ENCODE measurements at places on chromosomes 7 and 10. TPM values are rescaled to one million over a fixed set of nuclear protein-coding genes. Genes with fewer than 3 reads are reported as not detected.

DNA sequence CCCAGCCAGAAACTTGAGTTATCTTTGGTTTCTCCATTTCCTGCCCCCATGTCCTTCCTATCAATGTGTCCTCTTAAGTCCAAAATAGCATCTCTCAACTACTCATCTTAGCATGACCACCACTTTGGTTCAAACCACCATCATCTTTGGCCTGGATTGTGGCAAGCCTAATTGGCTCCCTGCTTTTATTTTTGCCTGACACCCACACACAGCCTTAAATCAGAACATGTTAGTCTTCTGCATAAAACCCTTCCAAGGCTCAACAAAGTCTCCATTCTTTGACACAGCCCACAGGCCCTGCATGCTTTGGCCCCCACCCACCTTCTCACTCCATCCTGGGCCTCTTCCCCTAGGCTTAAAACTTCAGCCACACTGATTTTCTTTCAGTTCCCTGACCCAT lies 2.0 kb upstream of the TSPAN14 start:
- DNase-seq, result no peak

GRCh38 chr10:97444212-97444611 lies 1.6 kb downstream of the EXOSC1 start:
- DNase-seq, result no peak

DNA sequence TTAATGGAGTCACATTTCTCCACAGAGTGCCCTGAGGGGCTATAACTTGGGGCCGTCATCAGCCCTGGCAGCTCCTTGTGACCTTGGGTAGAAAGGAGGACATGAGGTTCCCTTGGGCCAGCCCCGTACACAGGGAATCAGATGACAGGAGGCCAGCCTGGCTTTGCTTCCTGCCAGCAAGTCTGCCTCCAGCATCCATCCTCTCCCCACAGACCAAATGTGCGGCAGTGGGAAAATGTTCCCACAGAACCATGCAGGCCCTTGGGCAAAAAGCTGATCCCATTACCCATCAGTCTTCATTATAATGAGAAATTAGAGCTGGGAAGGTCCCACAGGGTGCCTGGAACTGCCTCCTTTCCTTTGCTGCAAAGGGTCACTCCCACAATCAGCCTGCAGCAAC lies 908.3 kb downstream of the GRID1 start:
- no peak for DNase-seq

GRCh38 chr10:32692174-32692573 lies 246.2 kb downstream of the CCDC7 start:
- no peak for DNase-seq

DNA sequence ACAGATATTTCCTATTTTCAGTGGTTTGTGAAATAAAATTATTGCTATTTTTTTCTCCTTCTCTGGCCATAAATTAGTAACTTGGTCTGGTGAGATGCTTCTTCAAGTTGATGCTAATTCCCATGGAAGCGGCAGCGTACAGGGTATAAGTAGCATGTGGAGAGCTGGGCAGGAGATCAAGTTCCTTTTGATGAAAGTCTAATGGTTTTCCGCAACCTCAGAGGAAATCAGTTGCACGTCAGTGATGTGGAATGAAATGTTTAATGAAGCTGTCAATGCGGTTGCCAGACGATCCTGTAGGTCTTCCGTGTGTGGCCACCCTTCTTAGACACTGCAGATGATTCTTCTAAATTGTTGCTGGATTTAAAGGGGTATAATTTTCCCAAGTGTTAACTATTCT lies 236.4 kb upstream of the GRM3 start:
- DNase-seq, result no peak

DNA sequence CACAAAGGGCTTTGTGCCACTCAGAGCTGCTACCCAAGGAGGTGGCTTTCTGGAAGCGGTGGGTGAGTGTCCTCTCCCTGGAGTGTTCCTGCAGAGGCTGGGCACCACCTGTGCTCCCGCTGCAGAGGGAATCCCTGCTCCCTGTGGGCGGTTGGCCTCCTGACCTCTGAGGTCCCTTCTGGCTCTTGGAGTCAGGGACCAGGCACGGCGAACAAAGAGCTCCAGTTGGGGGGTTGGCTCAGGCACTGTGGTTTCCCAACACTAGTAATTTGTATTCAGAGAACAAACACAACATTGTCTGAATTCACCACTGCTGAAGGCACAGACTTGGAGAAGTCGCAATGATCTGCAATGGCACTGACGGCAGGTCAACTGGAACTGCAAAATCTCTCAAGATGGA lies 328.9 kb downstream of the PRPF18 start:
- no peak for DNase-seq

DNA sequence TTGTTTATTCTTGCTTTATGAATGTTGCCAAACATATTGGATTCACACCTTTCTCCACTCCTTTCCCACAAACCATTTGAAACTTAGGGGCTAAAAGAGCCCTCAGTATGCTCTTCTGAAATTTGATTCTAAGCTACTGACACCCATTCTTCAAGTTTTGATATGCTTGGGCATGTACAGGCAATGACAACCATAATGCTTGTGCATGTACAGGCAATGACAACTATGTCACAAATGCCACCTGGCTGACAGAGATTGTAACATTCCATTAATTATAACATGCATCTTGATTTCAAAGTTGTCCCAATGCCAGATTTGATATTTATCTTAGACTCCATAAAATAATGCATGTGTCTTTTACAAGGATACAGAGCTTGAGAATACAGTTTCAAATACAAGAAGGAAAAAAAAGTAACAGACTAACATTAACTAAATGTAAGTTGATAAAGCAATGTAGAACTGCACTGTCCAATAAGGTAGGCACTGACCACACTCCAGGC lies 17.5 kb upstream of the CDK1 start:
- DNase-seq, result no peak

DNA sequence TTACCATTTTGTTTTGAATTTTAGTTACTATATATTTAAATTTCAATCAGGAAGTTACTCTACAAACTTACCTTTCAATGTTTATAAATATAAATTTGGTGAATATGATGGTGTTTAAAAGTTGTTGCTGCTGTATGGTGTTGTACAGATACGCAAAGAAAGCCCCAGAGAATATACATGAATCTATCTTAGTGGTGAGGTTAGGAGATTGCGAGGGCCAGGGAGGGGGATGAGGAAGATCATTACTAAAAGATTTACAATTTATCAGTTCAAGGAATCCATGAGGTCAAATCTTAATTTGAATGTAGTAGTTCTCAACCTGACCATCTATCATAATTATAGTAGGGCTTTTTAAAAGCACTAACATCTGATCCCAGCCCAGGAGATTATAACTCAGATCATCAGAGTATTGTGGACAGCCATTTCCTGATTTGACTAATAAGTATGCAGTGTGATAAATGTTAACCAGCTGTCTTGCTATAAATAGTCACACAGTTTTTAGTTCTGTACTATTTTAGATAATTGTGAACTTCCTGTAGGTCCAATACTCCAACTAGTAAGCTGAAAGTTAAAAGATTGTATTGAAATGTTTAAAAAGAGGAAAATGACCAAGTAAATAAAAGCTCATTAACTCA lies 23.6 kb downstream of the FAM3C start:
- no peak for DNase-seq

The DNAJC12 gene
- 3.9 TPM for total RNA-seq

The TMEM184A gene
- under 0.01 TPM for total RNA-seq

The SPDYE2 gene
- total RNA-seq, result not detected

The UNCX gene
- total RNA-seq, result not detected

The PSAP gene
- total RNA-seq, result 416 TPM

Measured in dermis microvascular lymphatic vessel endothelial cell (primary cell).